NAMALWA (cell line): ENCODE measurements at places on chromosomes 2 and 18.
A peak's percentile ranks its signal among the peaks of the same experiment; 100 is the strongest.

GRCh38 chr2:169344736-169345485 lies 17.4 kb downstream of the LRP2 start:
- no peak for DNase-seq

DNA sequence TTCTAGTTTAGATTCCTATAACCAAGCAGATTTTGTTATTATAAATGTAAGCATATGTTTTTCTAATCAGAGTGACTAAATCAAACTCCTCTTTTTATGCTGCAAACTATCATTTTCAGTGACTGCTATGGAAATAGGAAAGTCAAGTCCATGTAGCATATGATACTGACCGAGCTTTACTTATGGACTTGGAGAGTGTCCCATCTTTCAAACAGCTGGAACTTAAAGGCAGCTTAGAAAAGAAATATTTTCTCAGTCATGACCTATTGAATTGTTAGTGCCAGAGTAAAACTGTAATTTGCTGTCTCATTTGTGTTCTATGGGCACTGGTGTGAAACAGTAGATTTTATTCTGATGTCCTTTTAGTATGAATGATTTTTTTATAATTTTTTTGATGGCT lies 76.7 kb downstream of the PHLPP1 start:
- DNase-seq = no peak

DNA sequence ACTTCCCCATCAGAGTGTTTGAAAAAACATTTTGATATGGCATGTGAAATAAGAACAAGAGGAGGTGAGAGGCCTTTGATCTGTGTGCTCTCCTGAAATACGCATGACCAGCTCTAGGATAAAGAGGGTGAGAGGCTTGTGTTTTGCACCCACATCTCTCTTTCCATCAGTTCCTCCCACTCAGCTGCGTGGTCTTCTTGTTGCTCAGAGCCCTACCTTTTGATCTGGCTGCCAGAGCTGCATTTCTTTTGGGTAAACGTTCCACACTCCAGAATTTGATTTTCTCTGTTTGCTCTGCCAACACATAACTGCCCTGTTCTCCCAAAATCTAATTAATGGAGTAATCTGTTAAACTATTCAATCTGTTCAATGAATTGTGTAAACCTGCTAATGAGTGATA lies 72.0 kb upstream of the FN1 start:
- DNase-seq = no peak

DNA sequence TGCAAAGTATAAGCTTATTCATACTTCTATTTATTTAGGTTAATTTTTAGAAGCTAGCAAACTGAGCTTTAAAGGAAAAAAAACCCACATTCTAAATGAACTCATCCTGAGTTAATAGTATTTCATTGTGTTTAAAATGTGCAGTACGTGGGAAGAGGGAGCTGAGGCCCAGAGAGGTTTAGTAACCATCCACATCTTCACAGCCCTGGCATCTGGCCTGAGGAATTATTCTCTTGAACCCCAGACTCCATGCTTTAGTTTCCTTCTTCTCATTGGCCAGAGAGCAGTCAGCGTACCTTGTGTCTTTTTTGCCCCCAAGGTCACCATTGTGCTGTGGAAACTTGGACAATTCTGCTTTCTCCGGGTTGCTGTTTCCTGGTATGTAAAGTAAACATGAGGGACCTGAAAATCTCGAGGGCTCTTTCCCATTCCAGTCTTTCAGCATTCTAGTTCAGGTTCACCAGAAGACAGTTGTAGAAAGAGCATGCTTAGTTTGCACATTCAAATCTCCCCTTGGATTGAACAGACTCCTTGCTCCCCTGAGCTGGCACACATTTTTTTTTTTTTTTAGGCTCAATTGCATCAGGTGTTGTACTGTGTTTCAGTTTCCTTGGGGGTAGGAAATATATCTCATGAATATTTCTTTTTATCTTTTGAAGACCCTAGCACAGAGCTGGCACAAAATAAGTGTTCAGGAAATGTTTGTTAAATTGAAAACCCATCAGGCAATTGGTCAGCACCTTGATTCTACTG lies 81.4 kb downstream of the MYCN start:
- no peak for DNase-seq

DNA sequence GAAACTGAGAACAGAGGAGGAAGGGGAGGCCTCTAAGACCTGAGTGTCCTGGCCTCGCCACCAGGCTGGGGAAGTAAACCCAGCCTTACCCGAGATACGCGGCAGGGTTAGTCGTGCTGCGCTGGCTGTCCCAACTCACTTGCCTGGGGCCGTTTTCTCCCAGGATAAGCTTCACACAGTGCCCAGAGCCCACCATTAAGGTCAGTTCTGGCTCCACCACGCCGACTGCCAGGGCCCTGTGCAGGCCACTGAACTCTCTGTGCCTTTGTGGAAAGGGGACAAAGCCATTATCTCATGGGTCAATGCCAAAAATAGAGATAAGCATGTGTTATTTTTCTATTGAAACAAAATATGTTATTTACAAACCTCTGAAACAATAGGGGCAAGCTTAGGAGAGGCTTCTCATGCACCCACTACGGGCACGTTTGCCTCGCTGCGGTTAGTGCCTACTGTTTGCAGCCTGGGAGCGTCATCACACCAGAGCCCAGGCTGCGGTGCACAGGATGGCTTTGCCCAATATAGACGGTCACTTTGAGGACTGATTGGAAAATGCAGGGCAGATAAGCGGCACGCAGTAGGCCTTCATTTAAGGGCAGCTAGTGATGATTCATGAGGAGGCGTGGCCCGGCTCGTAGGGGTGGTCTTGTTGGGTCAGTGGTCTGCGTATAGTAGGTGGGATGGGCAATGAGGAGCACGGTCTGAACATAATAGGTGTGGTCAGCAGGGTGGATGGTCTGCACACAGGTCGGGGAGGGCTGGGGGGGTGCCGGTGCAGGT lies 242.1 kb downstream of the GLI2 start:
- DNase-seq = no peak

DNA sequence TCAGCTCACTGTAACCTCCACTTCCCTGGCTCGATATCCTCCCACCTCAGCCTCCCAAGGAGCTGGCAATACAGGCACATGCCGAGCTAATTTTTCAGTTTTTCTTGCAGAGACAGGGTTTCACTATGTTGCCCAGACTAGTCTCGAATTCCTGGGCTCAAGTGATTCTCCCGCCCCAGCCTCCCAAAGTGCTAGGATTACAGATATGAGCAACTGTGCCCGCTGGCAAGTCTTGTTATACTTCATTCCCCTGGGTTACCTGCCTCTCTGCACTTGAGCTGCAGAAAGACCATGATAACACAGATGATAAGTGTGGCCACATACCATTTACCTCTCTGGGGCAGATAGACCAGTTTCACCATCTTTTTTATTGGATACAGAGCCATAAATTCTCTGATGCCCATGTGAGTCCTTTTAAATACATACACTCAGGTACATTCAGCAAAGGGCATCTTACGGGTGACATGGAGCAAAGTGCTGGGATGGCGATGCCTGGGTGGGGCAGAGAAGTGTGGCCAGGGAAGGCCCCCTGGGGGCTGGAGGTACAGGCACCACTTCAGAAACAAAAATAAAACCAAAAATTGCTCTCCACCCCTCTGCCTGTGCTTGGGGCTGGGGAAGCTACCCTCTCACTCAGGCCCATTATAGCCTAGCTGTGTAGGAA lies 20.4 kb downstream of the CCT7 start:
- DNase-seq = no peak

DNA sequence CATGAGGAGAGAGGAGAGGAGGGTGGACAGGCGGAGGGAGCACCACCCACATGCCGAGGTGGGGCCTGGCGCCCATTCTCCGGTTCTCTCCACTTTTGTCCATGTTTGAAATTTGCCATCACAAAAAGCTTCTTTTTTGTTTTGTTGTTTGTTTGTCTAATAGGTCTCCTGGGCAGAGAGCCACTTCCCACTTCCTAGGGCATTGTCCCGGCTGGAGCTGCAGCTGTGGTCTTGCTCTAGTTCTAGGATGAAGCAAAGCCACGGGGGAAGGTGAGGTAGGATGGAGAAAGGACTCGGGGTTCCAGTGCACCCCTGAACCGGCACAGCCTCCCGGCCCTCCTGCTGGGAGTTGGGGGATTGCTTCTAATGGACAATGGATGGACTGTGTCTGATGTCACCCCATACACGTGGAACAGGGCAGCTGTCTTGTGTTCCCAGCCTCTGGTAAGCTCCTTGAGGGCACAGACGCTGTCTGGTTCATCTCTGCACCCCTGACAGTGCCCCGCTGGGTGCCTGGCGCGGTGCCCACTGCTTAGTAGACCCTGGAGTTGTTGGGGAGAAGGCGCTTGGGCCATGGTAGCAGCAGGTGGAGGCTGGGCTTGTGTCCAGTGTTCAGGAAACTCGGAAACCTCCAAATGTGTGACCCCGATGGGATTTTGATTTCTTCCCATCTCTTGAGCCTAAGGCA lies 278.4 kb downstream of the NDUFA10 start:
- DNase-seq = no peak

DNA sequence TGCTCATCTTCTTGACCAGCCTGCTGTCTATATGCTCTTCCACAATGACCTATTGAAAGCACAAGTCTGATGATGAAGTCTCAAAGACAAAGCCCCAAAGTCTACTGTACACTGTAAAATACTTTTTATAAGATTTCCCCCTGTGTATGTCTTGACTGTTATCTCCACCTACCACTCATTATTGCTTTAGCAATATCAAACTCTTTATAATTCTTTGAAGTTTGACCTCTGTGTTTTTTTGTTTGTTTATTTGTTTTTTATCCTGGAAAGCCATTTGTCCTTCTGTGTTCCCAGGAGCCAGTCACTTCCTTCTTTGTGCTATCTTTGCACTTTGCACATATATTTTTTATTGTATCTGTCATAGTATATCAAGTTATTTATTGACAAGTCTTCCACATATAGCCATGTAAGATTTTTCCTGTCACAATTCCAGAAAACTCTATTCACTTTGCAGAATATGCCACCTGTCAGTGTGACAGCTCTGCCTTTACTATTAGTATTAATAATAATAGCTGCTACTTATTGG lies 66.3 kb downstream of the RND3 start:
- no peak for DNase-seq

DNA sequence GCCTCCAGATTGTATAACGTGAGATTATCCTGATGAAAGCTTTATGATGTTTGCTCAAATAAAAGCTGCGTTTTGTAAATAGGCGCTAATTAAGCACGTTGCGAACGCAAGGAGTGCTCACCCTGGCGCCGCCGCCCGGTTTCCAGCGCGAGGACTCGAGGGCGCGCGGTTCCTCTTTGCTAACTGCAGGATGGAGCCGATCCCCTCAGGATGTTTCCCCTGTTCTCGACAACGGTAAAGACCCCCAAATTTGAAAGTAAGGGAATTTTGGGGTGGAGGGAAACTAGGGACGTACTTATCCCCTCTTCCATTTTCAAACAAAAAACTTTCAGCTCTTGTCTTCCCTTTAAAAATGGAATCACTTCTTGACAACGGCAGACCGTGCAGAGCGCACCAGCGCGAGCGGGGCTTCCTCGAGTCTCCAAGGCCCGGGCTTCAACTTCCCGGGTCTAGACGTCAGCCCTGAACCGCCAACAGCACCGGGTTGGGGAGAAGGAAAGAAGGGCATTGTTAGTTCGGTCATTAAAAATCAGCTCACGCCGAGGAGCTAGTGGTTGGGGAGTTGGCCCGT lies 1.1 kb upstream of the GBX2 start:
- no peak for DNase-seq

DNA sequence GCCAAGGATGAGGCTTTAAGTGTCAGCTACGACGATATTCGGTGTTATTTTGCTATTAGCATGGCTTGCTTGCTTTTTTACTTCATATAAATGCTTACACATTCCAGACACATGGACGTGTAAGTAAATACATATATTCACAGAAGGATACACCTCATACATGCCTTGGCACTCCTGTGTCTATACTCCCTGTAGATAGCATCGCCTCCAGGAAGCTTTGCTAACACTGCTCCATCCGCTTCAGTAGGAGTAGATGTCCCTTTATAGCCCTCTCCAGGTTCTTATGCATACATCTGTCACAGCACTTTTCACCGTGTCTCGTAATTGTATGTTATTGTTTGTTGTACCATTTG lies 27.5 kb upstream of the KCTD1 start:
- DNase-seq = no peak

DNA sequence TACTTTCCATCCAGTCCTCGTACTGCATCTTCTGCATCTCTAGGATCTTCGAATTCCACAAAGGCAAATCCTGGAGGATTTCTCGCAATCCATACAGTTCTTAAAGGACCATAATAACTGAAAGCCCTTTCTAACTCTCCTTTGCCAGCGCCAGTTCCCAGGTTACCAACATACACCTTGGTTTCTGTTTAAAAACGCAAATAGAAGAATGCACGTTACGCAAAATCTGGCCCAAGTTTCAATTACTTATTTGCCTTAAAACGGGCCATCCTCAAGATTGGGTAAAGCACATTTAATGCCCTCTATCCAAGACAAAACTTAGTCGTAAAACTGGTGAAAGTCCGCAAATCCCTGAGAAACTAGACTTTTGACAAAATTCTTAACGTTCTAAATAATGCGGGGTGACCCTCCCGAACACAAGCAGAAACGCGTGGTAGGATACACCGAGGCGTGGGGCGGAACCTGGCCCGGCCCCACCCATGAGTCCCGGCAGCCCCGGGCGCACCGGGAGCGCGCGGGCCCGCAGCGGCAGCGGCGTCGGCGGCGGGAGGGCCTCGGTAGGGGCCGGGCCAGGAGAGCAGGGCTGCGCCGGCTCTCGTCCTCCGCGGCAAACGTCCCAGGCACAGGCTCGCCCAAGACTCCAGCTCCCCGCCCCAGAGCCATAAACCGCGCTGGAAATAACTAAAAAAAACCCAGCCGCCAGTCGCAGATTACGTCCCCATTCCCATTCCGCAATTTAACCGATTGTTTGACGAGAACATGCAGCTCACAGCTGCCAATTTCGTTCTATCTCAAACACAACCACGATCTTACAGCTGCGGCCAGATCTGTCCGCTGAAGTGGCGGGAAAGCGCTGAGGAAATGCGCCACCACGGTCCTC lies 910 bp downstream of the SRSF7 start:
- peak; percentile 35 for DNase-seq

DNA sequence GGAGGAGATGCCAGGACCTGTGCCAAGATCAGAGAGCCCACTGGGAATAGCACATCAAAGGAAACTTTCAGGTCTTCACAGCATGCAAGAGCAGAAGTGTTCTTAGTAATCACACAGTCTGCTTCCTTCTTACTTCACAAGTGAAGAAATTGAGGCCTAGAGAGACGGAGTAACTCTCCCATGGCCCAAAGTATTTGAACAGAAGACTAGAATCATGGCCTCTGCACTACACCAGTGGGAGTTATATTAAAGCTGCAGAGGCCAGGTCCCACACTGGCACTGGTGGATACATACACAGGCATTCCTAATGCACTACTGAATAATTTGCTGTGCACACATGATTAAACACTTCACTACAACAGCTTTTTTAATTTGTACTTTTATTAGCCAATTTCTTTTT lies 107.6 kb upstream of the RMP24 start:
- DNase-seq = no peak

- no peak for DNase-seq
These were observed 426.4 kb downstream of the MBD2 start for GRCh38 chr18:53797998-53798495.

- no peak for DNase-seq
These were observed 306.9 kb upstream of the NT5C1B start for GRCh38 chr2:18896125-18896764.

DNA sequence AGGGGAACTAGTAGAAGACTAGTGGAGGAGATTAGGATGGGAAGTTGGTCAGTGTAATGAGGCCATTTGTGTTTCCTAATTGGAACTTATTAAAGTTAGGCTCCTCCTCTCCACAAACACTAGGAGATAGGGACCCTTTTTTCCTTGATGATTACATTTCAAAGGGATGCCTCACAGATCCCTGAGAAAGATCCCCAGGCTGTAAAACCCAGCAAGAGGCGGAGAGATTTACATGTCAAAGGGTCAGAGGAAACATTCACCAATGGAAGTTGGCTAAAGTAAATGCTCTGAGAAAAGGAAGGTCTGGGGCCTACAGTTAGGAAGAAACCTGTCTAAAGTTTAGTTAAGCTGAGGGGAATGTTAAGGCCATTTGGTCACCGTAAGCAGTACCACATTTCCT lies 1.4 kb upstream of the CCDC85A start:
- no peak for DNase-seq
